ENCODE measurements at places on chromosomes 1 and 21.
A peak's percentile ranks its signal among the peaks of the same experiment; 100 is the strongest.

GRCh38 chr1:20194757-20195461 is 8.6 kb upstream of the PLA2G2C start:
- DNase-seq, result peak; percentile 78

DNA sequence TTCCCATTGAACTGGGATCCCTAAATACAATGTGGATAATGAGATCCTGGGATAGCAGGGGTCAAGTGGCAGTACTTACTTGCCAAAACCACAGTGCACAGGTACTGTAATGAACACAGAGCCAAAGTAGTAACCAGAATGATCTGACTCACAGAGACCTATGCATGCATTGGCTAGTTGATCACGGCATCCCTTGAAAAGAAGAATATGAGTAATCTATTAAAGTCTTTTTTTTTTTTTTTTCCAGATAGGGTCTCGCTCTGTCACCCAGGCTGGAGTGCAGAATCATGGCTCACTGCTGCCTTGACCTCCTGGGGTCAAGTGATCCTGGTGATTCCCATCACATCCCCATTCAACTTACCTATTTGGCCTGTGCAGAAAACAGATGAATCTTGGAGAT is 29.4 kb upstream of the EIF4G3 start:
- no peak for DNase-seq

DNA sequence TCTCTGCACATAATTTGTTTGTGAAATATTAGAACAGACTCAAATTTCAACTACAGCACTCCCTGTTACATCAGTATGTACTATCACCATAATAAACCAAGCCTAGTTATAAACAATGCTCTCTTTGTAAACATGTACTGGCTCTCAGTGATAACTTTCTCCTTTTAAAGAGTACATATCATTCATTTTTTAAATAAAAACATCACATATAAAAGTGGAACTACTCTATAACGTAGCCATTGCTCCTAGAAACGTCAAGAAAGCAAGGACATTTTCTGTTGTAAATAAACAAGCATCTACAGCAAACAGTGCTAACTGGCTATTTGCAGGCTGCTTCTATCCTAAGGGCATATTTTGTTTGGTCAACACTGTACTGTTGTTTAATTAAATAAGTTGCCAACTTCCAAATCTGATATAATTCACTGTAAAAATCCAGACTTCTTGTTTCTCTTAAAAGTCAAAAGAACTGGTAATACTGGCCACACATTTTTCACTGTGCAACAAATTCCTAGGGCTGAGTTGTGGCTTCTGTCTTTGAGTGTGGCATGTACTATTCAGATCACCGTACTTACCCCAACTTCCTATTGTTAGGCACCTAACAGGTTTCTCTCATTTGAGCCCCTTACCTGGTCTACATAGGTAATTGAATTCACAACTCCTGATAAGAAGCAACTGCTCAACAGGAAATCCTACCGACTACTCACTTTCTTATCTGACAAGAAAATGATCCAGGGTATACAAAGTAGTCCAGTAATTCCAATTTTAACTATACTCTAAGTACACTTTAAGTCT is 111.9 kb downstream of the DENND1B start:
- no peak for DNase-seq

GRCh38 chr1:177922209-177922608 is 47.6 kb downstream of the SEC16B start:
- DNase-seq, result no peak

DNA sequence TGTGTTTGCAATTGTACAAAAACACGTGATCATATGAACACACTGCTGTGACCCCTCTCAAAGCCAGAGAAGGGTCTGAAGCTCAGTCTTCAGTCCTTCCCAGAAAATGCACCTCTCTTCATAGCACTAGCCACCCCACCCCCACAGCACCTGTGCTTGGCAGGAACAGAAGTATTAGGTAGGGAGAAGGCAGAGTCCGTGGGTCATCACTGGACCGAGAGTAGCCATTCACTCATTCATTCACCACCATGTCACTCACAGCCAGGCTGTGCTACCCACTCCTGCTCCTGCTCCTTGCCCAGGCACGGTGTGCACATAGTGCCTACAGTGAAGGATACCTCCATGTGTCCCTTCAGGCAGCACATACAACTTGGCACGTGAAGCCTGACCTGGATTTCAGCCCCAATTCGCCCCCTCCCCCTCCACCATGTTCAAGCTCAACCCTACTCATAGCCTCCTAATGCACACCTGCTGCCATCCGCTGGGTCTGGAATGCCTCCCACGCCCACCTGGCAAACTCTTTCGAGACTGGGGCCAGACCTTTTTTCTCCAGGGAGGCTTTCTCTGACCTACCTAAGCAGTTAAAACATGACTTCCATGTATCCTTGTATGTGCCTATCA is 81.9 kb upstream of the GALNT2 start:
- no peak for DNase-seq

DNA sequence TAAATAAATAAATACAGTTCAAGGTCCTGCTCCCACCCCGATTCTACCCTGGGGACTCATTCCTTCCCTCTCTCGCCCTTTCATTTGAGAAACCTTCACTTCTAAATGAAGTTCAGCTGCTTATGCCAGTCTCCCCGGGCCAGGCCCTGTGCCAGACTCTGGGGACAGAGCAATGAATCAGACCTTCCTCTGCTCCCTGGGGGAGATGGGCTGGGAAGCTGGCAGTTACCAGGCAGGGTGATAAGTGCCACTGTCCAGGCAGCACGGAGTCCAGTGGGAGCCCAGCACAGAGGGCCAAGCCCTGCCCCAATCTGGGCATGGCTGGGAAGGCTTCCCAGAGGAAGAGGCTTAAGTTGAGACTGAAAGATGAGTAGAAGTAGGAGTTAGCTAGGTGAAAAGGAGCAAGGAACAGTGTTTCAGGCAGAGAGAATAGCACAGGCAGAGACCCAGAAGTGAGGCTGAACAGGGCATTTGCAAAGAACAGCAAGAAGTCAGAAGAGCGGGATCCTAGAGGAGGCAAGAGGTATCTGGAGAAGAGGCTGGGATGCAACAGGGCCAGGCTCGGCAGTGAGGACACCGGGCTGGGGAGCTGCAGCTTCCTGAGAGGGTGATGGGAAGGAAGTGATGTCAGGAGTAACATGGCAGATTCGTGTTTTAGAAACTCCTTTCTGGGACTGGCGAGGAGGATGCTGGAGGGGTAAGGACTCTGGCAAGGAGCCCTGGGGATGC is 13.5 kb downstream of the KCNQ4 start:
- no peak for DNase-seq

DNA sequence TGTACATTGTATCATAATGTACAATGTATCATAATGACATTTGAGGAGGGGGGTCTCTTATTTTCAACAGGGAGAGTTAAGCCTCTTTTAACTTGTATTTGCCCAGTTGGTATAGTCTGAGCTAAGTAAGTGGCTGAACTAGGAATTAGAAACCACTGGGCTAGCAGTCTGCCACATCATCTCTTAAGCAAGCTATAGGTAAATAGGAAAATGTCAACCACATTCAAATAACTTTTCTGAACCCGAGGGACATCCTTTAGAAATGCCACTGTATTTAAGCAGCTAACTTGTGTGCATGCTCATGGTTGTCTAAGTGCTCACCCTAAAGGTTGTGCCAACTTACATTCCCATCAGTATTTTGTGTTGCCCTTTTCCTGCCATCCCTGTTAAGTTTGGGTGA is 35.5 kb upstream of the ASB17 start:
- no peak for DNase-seq

GRCh38 chr1:228782662-228783417 is 47.6 kb downstream of the RHOU start:
- DNase-seq, result no peak

DNA sequence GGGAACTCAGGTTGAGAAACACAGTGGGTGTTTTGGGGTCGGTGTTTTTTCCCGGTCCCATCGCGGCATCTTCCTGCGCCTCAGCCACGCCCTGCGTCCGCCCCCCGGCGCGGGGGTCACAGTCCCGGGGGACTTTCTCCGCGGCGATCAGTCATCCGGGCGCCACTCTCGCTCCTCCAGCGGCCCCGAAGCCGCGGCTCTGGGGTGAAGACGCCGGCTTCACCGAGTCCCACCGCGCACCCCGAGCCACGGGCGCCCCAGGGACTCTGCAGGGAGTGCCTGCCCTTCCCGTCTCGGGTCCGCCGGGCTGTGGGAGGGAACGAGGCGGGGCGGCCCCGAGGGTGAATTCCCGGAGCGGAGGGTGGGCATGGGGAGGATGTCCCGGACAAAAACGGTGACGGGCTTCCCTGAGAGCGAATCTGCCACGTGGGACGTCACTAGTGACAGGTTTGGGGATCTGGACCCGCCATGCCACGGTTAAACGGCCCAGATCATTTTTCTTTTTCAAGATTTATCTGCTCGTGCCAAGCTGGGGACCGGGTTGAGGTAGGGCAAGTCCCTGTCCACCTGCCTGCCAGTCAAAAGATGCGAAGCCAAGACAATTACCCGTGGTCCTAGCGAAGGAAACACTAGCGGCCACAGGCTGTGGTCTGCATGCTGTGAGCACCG is 717 bp upstream of the BATF3 start:
- DNase-seq, result no peak

DNA sequence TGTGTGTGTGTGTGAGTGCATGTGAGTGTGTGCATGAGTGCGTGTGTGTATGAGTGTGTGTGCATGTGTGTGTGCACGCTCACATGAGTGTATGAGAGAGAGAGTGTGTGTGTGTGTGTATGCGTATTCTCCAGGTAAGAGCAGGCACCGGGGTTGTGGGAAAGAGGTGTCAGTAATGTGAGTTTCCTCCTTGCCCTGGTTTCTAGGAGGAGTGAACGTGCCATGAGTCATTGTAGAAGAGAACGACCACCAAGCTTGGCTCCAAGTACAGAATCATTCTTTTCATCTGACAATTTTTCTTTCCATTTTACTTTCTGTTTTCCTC is 79.1 kb downstream of the POFUT2 start:
- DNase-seq, result no peak

- peak; percentile 45 for DNase-seq
Observed at GRCh38 chr1:92481971-92482664, 4.6 kb downstream of the GFI1 start.

GRCh38 chr1:58818075-58818474 is 34.2 kb upstream of the JUN start:
- DNase-seq, result no peak

DNA sequence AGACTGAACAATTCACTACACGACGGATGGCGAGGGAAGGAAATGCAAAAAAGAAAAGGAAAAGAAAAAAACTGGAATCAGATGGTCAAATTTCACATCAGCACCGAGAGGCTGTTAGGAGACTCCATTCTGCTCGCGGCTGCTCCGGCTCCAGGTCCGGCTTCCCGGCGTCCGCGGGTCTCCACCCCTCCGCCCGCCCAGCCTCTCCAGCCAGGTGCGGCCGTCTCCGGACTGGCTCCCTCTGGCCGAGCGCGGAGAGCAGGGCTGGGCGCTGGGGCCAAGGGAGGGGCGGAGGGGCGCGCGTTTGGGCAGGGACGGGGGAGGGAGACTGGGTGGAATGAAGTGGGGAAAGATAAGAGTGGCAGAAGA is 332 bp downstream of the KCNJ6 start:
- DNase-seq, result no peak

DNA sequence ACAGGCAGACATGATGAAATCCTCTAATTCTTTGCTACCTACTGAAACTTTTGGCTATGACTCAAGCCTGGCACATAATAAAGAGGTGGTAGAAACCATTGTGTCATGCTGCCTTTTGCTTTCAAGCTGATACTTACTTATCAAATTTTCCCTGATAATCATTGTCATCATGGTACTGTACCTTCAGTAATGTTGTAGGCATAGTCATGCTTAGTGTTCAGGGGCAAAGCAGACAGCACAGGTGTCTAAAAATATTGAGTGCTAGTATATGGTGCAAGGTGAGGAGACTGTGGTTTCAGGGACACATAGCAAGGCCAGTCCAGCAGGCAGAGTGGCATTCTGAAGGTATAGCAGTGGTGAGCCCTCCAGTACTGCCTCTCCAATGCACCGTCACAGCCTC is 226.9 kb upstream of the DEPDC1 start:
- DNase-seq, result no peak

DNA sequence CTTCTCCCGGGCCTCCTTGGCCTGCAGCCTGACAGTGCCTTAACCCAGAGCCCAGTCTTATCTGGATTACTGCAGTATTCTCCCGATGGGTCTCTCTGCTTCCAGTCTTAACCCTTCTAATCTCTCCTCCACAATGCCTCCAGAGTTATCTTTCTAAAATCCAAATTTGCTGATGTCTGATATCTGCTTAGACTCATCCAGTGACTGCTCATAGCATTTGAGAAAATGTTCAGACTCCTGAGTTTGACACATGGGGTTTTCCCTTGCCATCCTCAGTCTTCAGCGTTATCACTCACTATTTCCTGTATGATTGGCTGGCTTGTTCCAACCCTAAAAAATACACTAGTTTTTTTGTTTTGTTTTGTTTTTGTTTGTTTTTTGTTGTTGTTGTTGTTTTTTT is 102.0 kb downstream of the FMN2 start:
- DNase-seq, result no peak

DNA sequence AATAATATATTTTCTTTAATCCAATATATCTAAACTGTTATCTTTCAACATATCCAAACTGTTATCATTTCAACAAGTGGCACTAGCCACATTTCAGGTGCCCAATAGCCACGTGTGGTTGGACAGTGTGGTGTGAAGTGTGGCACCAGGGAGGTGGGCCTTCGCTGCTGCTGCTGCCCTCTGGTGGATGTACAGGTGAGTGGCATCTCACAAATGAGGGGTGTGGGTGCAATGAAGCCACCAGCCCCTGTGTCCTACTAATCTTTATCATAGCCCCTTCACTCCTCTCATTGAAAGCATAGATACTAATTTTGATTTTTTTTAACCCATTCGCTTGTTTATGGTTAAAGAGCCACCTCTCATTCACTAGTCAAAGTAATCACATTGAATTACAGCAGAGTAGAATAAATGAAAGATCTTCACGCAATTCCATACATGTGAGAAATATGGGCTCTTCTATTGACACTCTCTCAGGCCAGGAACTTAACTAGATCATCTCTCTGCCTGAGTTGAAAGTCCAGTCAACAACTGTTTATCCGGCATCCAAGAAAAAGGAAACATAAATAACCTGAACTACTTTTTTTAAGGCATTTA is 499.2 kb downstream of the OMA1 start:
- peak; percentile 18 for DNase-seq

GRCh38 chr1:64172458-64172983 is 30.9 kb upstream of the UBE2U start:
- DNase-seq, result no peak

DNA sequence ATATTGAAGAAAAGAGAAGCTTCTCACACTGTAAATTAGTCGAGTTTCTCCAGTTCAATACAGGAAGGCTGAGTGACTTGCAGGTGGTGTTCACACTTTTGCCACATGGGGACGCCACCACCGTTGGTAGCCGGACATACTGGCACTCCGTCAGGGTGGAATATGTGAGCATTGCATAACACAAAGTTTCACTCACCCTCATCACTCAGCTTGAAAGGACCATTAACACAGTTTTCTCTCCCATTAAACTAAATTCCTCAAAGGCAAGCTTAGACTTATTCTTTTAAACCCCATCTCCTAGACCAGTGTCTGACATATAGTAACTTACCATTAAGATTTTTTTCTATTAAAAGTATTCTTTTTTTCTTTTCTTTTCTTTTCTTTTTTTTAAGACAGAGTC is 105.3 kb upstream of the SERBP1 start:
- peak; percentile 76 for DNase-seq

GRCh38 chr1:7120863-7121621 is 335.8 kb downstream of the CAMTA1 start:
- DNase-seq, result no peak

All from HL-60 (cell line).